Osteoblast (primary cell): ENCODE measurements at places on chromosomes 7 and 10. TPM values are rescaled to one million over a fixed set of nuclear protein-coding genes. Genes with fewer than 3 reads are reported as not detected.

DNA sequence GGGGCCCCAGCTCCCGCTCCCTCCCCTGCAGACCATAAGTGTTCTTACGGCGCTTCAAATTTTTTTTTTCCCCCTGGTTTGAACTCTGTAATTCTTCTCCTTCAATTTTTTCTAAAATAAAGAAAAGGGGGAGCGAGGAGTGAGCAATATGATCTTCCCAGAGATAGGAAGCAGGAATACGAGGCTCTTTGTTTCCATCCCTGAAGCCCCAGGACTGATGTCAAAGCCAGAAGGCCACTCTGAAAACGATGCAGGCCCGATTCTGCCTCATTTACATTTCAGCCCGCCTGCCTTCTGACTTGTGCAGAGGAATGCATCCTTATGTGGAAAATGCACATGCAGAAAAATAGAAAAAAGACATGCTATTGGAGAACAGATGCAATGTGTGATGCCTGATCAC, 401.5 kb upstream of the MKI67 start:
- H3K4me3 ChIP-seq, result no peak overlapping the region
- no peaks in the 10 kb centered on the region for H3K4me1 ChIP-seq
- no peaks in the 10 kb centered on the region for H3K36me3 ChIP-seq
- no peaks in the 10 kb centered on the region for H3K27me3 ChIP-seq

The CUBN gene
- total RNA-seq, result 0.88 and 1.1 TPM in 2 replicates

The COL26A1 gene
- total RNA-seq, result not detected in 2 replicates

The ANKRD30A gene
- total RNA-seq, result not detected in 2 replicates

- no peaks in the 10 kb centered on the region for H3K27me3 ChIP-seq
- H3K4me1 ChIP-seq, result peaks cover 6% of the 10 kb centered on the region
- H3K4me3 ChIP-seq, result no peak overlapping the region
- H3K36me3 ChIP-seq, result no peaks in the 10 kb centered on the region
- H3K27ac ChIP-seq, result no peak overlapping the region
These were observed 104.5 kb downstream of the CXCL12 start for GRCh38 chr10:44280226-44281014.

GRCh38 chr7:91135703-91136430, 128.4 kb upstream of the FZD1 start:
- no peaks in the 10 kb centered on the region for H3K27me3 ChIP-seq
- no peak for DNase-seq
- H3K4me1 ChIP-seq, result no peaks in the 10 kb centered on the region

DNA sequence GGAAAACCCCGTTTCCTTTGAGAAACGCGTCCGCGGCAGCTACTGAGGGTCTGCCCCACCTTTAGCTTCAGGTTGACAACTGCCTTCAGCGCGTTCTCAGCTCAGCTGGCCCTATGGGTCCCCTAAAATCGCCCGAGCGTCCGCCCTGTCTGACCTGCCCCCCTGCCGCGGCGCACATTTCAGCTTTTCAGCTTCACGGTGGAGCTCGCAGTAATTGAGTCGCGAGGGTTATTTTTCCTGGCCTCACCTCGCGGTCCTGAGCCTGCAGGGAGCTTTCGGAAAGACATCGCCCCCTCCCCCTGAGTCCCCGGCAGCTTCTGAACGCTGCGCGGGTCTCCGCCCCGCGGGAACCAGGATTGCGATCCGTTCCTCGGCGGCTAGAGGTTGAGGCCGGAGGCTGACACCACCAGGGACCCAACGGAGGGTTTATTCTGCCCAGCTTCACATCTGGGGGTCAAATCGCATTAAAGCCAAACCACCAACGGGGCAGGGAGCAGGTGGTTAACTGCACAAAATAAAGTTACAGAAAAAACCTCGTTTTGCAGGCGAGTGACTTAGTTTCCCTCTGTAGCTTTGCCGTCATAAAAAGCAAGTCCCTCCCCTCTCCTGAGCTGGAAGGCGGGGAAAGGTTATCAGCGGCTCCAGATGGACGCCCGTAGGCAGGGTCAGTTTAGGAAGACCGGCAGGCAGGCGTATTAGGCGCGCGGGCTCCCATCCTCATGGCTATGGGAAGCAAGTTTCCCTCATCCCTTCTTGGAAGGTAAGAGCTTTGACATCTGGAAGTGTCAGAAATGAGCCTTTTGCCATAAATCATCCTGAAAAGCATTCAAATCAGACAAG, 11.0 kb downstream of the TWIST1 start:
- peak overlapping the region; percentile 88 for H3K27ac ChIP-seq
- DNase-seq, result peak; percentile 55
- H3K36me3 ChIP-seq, result no peaks in the 10 kb centered on the region
- peaks cover 26% of the 10 kb centered on the region for H3K4me1 ChIP-seq

DNA sequence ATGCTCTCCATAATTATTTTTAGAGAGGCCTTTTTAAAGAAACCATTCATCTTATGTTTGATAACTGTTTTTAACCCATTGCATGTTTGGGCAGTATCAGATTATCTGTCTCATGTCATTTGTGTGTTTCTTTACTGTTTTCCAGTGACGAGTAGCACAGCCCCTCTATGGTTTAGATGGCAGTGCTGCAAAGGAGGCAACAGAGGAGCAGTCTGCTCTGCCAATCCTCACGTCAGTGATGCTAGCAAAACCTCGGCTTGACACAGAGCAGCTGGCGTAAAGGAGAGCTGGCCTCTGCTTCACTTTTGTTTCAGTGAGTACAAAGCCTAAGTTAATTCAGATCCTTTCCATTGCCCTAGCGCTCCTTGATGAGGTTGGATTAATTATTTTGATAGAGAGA, 80.4 kb upstream of the GARIN1A start:
- H3K36me3 ChIP-seq, result peaks cover 22% of the 10 kb centered on the region
- no peak for DNase-seq
- no peak overlapping the region for H3K4me3 ChIP-seq
- H3K27me3 ChIP-seq, result no peaks in the 10 kb centered on the region
- no peak overlapping the region for H3K27ac ChIP-seq

DNA sequence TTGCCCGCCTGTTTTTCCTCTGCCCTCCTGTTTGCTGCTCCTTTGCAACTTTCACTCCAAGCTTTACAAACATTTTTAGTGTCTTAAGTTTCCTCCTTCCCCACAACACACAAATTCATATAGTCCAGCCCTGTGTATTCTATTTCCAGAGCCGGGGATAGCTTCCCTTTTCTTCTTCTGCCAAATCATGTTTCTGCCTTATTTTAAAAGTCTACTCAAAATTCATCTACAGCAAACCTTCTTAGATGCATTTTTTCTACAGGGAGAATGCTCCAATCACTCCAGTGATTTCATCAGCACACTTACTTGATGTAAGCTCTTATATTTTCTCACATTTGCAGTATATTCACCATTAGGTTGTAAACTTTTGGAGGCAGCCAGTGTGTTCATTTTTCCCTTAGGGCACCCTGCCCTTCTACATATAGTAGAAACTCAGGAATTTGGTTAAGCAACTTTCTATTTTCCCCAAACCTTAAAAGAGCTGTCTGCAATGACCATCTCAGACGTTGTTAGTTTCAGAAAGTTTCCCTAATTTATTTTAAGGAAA, 12.4 kb upstream of the ACTA2 start:
- H3K27ac ChIP-seq, result no peak overlapping the region
- DNase-seq, result no peak
- H3K4me3 ChIP-seq, result no peak overlapping the region
- H3K4me1 ChIP-seq, result peaks cover 11% of the 10 kb centered on the region

DNA sequence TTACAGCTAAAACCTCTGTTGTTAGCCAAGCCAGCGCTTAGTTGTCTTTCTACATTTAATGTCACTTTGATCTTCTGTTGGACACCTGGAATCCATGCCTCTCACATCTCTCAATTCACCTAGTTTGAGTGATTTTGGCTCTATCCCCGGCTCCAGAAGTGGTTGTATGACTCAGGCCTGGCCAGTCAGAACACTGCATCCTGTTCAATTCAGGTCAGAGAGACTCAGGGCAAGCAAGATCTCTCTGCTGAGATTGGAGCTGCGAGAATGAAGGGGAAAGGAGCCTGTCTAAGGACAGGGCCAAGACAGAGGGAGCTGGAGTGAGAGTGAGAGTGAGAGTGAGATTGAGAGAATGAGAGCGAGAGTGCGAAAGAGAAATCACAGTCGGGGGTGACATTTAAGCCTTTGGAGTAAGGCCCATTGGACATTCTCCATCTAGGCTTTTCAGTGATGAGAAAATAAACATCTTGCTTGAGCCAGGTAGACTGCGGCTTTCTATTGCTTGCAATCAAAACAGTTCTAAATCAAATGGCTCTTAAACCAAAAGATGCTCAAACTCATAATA, 83.3 kb upstream of the DYNC1I1 start:
- DNase-seq, result no peak
- no peak overlapping the region for H3K4me3 ChIP-seq
- no peaks in the 10 kb centered on the region for H3K4me1 ChIP-seq
- H3K27ac ChIP-seq, result no peak overlapping the region
- H3K36me3 ChIP-seq, result no peaks in the 10 kb centered on the region

DNA sequence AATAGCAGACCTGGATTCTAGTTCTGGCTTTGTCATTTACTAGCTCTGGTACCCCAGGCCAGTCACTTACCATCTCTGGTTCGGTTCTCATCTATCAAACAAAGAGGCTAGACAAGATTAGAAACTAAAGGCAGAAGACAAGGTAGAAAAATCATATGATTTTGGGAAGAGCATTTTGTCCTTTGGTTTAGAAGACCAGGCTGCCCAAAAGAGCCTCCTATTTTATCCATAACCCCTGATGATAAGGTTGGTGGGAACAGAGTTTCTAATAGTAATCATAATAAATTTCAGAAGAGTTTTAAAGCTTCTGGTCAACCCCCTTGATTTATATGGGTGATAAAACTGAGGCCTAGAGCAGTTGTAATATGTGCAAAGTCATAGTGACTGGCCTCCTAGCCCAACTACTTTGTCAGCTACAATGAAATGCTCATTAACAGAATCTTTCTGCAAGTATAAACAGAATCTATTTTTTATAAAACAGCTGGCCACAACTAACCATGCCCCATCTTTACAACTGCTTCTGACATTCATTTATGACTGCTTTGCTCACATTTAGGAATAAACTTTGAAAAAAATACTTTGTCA, 23.4 kb downstream of the COX15 start:
- peak overlapping the region; percentile 82 for H3K27ac ChIP-seq
- peaks cover 28% of the 10 kb centered on the region for H3K4me1 ChIP-seq
- no peak overlapping the region for H3K4me3 ChIP-seq

The ITPRID1 gene
- total RNA-seq, result not detected in 2 replicates

- H3K27ac ChIP-seq, result no peak overlapping the region
- no peak overlapping the region for H3K4me3 ChIP-seq
- no peak for DNase-seq
- H3K27me3 ChIP-seq, result no peaks in the 10 kb centered on the region
- peaks cover 17% of the 10 kb centered on the region for H3K4me1 ChIP-seq
These were observed 1.9 kb downstream of the BRAF start for GRCh38 chr7:140922741-140923345.

DNA sequence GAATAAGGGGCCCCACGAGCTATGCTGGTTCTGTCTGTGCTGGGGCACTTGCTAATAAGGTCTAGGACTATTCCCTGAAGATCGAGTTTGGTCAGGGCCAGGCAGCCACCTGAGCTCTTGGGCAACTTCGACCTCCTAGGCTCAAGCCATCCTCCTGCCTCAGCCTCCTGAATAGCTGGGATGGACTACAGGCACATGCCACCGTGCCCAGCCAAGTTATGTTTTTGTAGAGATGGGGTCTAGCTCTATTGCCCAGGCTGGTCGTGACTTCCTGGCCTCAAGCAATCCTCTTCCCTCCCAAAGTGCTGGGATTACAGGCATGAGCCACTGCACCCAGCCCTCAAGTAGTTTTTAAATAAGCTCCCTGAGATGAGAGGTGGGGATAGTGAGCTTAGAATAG, 2.9 kb downstream of the ZP3 start:
- peaks cover 11% of the 10 kb centered on the region for H3K4me1 ChIP-seq
- no peak overlapping the region for H3K27ac ChIP-seq
- no peaks in the 10 kb centered on the region for H3K27me3 ChIP-seq
- DNase-seq, result peak; percentile 23
- H3K36me3 ChIP-seq, result no peaks in the 10 kb centered on the region

GRCh38 chr7:26478550-26478949, 186.9 kb downstream of the SNX10 start:
- no peaks in the 10 kb centered on the region for H3K27me3 ChIP-seq
- no peaks in the 10 kb centered on the region for H3K4me1 ChIP-seq
- H3K4me3 ChIP-seq, result no peak overlapping the region

GRCh38 chr10:118944959-118945633, 84.4 kb upstream of the NANOS1 start:
- H3K27me3 ChIP-seq, result no peaks in the 10 kb centered on the region
- no peak for DNase-seq

DNA sequence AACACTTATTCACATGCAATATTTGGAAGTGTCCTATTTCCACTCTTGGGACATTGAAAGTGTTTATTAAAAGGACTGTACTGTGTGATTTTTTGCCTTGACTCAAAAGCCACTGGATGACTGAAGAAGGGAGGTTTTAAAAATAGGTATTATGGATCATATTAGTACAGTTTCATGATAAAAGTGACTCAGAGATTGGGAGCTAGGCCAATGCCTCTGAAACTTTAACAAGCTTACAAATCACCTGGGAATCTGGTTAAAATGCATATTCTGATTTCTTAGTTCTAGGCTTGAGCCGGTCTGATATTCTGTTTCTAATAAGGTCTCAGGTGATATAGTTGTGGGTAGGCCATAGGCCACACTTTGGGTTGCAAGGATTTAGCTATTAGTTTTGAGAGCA, 191.2 kb downstream of the PLXDC2 start:
- H3K4me1 ChIP-seq, result peaks cover 7% of the 10 kb centered on the region
- H3K27me3 ChIP-seq, result no peaks in the 10 kb centered on the region
- no peak for DNase-seq

The TYW1 gene
- total RNA-seq, result 13.0 and 14.8 TPM in 2 replicates

The LDB3 gene
- under 0.01 TPM in 2 replicates for total RNA-seq

The NPFFR1 gene
- not detected in 2 replicates for total RNA-seq

GRCh38 chr10:14244147-14244546, 86.6 kb downstream of the FRMD4A start:
- no peaks in the 10 kb centered on the region for H3K36me3 ChIP-seq
- no peak overlapping the region for H3K27ac ChIP-seq
- H3K4me3 ChIP-seq, result no peak overlapping the region
- H3K4me1 ChIP-seq, result peaks cover 6% of the 10 kb centered on the region
- peaks cover 18% of the 10 kb centered on the region for H3K27me3 ChIP-seq

GRCh38 chr7:43791665-43792064, 33.2 kb downstream of the BLVRA start:
- H3K27ac ChIP-seq, result no peak overlapping the region
- no peaks in the 10 kb centered on the region for H3K27me3 ChIP-seq
- no peak for DNase-seq
- H3K36me3 ChIP-seq, result peaks cover 17% of the 10 kb centered on the region

DNA sequence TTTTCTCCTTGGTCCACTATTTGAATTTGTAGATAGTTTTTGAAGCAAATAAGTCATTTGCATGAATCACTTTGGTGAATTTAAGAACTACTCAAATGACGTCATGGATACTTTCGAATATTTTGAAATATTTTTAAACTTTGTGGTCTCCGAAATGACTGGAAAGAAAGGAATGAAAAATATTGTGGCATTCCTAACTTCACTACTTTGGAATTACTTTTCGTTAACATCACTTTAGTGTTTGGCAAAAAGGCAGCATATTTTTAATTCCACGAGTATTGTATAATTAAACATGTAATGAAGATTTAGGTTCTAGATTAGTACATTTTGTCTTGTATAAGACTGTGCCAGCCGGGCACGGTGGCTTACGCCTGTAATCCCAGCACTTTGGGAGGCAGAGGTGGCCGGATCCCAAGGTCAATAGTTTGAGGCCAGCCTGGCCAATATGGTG, 35.3 kb upstream of the ZRANB1 start:
- peaks cover 23% of the 10 kb centered on the region for H3K4me1 ChIP-seq
- no peaks in the 10 kb centered on the region for H3K36me3 ChIP-seq
- no peaks in the 10 kb centered on the region for H3K27me3 ChIP-seq

- peak; percentile 73 for DNase-seq
- peaks cover 3% of the 10 kb centered on the region for H3K27me3 ChIP-seq
- peaks cover 37% of the 10 kb centered on the region for H3K4me1 ChIP-seq
- no peaks in the 10 kb centered on the region for H3K36me3 ChIP-seq
These were observed 6.6 kb downstream of the CPA2 start for GRCh38 chr7:130273081-130273932.
